ENCODE measurements at places on chromosomes 1 and 21. TPM values are rescaled to one million over a fixed set of nuclear protein-coding genes. Genes with fewer than 3 reads are reported as not detected.
A peak's percentile ranks its signal among the peaks of the same experiment; 100 is the strongest.

- peaks cover 4% of the 10 kb centered on the region for H3K27me3 ChIP-seq
- peak; percentile 31 for DNase-seq
- H3K4me1 ChIP-seq: peaks cover 2% of the 10 kb centered on the region
- H3K36me3 ChIP-seq: no peaks in the 10 kb centered on the region
- no peak overlapping the region for H3K4me3 ChIP-seq
These were observed 21.1 kb downstream of the CACNA1E start for GRCh38 chr1:181504399-181504842.

DNA sequence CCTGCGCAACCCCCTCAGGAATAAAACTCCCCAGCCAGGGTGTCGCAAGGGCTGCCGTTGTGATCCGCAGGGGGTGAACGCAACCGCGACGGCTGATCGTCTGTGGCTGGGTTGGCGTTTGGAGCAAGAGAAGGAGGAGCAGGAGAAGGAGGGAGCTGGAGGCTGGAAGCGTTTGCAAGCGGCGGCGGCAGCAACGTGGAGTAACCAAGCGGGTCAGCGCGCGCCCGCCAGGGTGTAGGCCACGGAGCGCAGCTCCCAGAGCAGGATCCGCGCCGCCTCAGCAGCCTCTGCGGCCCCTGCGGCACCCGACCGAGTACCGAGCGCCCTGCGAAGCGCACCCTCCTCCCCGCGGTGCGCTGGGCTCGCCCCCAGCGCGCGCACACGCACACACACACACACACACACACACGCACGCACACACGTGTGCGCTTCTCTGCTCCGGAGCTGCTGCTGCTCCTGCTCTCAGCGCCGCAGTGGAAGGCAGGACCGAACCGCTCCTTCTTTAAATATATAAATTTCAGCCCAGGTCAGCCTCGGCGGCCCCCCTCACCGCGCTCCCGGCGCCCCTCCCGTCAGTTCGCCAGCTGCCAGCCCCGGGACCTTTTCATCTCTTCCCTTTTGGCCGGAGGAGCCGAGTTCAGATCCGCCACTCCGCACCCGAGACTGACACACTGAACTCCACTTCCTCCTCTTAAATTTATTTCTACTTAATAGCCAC lies 696 bp downstream of the TGFB2 start:
- H3K36me3 ChIP-seq: peaks cover 13% of the 10 kb centered on the region
- no peak overlapping the region for H3K4me3 ChIP-seq
- H3K4me1 ChIP-seq: peaks cover 21% of the 10 kb centered on the region
- H3K27me3 ChIP-seq: peaks cover 48% of the 10 kb centered on the region
- peak; percentile 59 for DNase-seq

DNA sequence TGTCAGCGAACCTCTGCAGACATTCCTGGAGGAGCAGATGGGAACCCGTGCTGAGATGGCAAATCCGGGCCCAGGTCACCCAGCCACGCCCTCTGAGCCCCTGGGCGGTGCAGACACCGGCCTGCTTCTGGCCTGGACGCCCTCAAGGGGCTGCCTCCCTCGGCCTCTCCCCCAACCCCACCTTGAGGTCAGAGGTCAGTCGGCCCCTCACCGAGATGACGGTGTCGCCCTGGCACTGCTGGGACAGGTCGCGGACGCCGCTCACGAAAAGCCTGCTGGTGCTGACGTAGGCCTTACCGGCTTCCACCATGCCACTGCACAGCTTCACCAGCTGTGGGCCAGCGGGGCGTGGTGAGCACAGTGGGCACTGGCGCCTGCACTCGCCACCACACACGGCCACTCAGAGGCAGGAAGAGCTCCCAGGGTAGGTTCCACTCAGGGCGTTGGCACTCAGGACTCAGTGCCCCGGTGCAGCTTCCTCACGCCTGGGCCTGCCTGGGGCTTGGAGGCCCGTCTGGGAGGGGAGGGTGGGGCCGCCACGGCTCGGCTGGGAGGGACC lies 4.7 kb downstream of the ACAP3 start:
- H3K27me3 ChIP-seq: no peaks in the 10 kb centered on the region
- H3K4me1 ChIP-seq: peaks cover 21% of the 10 kb centered on the region
- H3K4me3 ChIP-seq: no peak overlapping the region
- H3K27ac ChIP-seq: no peak overlapping the region

DNA sequence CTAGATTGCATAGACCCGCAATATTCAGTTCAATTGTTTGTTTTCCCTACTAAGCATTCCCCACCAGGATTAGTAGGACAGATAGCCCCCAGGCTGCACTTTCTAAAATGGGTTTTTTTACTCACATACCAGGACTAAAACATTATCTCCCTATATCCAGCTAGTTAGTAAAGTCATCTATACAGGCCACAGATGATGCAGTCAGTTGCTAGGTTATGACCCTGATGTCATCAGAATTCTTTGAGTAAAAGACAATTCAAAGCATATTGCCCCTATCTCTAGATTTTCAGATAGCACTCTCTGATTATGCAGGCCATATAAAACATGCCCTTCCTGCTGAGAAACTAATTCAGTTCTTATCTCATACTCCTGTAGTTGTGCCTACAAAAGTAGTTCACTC lies 203.6 kb downstream of the LBR start:
- no peak overlapping the region for H3K27ac ChIP-seq
- no peaks in the 10 kb centered on the region for H3K27me3 ChIP-seq
- H3K36me3 ChIP-seq: no peaks in the 10 kb centered on the region
- H3K4me3 ChIP-seq: no peak overlapping the region

- H3K4me1 ChIP-seq: peaks cover 56% of the 10 kb centered on the region
- peaks cover 6% of the 10 kb centered on the region for H3K36me3 ChIP-seq
- no peak for DNase-seq
- no peak overlapping the region for H3K27ac ChIP-seq
- no peaks in the 10 kb centered on the region for H3K27me3 ChIP-seq
These were observed 79.0 kb downstream of the MRPL37 start for GRCh38 chr1:54278941-54279422.

GRCh38 chr1:44636083-44636687 lies 38.1 kb downstream of the TMEM53 start:
- H3K27ac ChIP-seq: no peak overlapping the region
- H3K27me3 ChIP-seq: no peaks in the 10 kb centered on the region
- DNase-seq: no peak
- H3K4me3 ChIP-seq: no peak overlapping the region
- H3K4me1 ChIP-seq: peaks cover 31% of the 10 kb centered on the region

- no peaks in the 10 kb centered on the region for H3K4me1 ChIP-seq
- H3K36me3 ChIP-seq: no peaks in the 10 kb centered on the region
- DNase-seq: no peak
- no peak overlapping the region for H3K4me3 ChIP-seq
These were observed 877.7 kb downstream of the MRPL39 start for GRCh38 chr21:24729568-24729967.

DNA sequence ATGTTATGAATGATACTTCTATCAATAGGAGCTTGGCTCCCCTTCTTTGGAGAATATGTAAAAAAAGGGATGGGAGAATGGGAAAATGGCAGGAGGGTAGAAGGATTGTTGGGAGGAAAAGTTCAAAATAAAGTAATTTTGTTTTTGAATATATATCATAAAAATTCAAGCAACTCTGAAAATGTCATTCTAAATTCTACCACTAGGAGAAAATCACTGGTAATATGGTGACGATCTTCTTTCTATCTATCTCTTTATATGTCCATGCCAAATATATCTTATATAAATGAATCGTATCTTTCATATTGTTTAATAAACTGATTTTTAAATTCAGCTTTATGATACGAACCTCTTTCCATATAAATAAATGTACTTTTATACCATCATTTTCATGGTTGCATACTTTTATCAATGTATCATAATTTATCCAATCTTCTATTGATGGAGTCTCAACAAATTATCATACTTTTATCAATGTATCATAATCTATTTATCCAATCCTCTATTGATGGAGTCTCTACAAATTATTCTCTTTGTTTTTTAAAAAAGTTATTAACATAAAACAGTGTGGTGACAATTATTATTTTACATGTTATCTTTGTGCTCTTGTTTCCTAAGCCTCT lies 73.7 kb upstream of the MARK1 start:
- H3K36me3 ChIP-seq: no peaks in the 10 kb centered on the region
- peaks cover 30% of the 10 kb centered on the region for H3K27me3 ChIP-seq
- no peaks in the 10 kb centered on the region for H3K4me1 ChIP-seq
- H3K4me3 ChIP-seq: no peak overlapping the region
- DNase-seq: no peak

DNA sequence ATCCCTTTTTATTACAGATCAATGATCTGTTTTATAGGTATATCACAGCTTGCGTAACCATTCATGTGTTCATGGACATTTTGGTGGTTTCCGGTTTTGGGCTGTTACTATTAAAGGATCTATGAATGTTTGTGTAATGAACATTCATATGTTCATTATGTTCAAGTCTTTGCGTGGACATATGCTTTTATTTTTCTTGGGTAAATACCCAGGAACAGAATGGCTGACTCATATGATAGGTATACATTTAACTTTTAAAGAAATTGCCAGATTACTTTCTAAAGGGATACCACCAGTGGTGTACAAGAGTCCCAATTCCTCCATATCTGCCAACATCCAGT lies 73.7 kb downstream of the SPATA46 start:
- H3K27ac ChIP-seq: no peak overlapping the region
- no peak overlapping the region for H3K4me3 ChIP-seq
- no peak for DNase-seq
- H3K36me3 ChIP-seq: no peaks in the 10 kb centered on the region

DNA sequence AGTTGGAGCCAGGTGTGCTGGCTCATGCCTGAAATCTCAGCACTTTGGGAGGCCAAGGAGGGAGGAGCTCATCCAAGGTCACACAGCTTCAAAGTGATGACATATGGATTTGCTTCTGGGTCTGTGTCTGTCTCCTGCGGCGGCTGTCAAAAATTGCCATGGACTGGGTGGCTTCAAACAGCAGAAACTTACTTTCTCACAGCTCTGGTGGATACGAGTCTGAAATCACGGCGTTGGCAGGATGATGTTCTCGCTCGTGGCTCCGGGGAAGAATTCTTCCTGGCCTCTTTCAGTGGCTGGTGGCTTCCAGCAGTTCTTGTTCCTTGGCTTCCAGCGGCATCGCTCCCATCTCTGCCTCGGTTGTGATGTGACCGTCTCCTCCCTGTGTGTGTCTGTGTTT lies 314.8 kb upstream of the C1orf174 start:
- H3K4me1 ChIP-seq: no peaks in the 10 kb centered on the region
- no peak for DNase-seq
- H3K27ac ChIP-seq: no peak overlapping the region
- no peak overlapping the region for H3K4me3 ChIP-seq
- H3K27me3 ChIP-seq: peaks cover 2% of the 10 kb centered on the region
- H3K36me3 ChIP-seq: no peaks in the 10 kb centered on the region

The PTGFR gene
- not detected for total RNA-seq

The FBXO2 gene
- 2.1 TPM for total RNA-seq

Data from activated CD4-positive, alpha-beta T cell treated with anti-CD3 and anti-CD28 coated beads for 36 hours (primary cell).